ENCODE measurements at places on chromosomes 5 and 9.

- no peak for DNase-seq
These were observed 228.5 kb downstream of the MARCHF11 start for GRCh38 chr5:15951126-15951525.

DNA sequence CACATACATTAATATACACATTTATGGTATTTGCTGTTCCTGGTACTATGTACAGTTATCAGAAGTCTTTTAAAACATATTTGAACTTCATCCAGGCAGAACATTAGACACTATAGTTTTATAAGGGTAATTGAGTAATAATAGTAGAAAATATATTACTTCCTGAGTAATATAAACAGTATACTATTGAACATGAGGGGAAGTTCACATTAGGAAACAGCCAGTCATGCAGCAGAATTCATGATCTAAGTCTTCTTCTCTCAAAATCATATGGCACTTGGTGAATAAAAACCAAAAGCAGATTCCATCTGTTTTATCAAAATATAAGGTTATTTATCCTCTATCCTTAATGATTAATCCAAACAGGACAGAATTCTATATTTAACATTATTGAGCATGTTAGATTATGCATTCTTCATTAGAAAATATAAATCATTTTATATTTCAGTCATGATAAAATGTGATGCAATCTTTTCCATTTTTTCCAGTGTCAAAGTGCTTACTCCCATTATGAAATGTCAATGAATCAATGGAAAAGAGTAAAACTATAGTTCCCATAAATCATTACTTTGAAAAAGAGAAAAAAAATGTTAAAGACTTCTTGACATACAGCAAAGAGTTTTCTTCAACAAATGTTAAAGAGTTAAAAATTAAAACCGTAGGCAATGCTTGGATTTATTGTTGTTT, 584.3 kb upstream of the TUSC1 start:
- DNase-seq = no peak

DNA sequence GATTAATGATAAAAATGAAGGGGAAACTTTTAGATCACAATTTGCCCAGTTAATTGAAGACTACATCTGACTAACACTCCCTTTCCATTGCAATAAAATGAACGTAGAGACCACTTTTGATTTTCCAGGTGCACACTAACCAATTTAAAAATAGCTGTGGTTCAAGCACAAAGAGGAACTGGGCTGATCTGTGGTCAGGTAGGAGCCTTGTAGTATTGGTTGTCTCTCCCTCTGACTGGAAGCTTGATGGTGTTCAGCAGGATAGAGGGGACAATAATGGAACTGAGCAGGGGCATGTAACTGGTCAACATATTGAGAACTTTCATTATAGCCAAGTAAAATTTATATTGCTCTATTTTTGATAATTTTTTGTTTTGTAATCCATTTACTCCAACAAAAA, 886.8 kb upstream of the SEMA6A start:
- no peak for DNase-seq

DNA sequence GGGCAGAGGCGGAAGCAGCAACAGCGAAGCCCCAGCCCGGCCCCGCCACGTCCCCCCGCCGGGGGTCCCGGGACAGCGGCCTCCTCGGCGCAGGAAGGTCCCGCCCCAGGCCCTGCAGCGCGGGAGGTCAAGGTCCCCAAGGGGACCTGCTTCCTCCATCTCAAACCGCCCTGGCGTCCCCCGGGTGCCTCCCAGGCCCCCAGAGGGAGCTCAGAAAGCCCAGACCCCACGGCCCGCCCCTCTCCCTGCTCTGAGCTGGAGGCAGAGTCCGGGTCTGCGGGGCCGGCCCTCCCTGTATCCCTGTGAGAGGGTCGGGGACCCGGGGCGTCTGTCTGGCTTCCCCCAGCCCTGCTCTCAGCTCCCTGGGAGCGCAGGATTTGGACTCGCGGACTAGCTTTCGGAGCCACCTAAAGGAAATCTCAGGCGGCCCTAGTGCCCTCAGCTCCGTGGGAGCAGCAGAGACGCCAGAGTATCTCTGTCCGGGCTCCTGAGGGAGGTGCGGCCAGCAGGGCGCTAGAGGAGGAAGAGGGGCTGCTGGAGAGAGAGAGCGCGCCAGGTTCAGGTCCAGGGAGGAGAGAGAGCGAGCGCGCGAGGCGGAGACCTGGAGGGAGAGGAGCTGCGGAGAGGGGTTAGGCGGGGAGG, 30.7 kb downstream of the EXOC3 start:
- no peak for DNase-seq

DNA sequence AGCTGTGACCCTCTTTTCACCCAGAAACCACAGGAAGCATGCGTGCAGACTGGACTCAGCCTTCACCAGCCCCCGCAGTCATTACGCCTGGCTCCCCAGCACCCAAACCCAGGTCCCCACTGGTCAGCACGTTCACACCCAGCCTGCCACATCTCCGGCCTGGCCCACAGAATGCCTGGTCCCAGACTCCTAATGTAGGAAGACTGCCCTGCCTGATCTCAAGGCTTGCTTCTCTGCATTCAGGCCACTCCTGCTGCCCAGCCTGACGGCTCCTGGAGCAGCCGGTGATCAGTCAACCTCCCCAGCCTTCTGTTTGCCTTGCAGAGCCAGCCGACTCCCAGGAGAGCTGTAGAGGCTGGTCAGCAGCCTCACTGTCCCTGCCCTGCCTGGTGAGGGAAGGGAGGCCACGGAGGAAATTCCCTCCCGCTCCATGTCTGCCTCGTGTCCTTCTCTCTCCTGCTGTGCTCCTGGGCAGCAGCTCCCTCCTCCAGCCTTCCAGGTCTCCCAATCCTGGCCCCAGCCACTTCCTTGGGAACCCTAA, 25.4 kb downstream of the ADAMTS2 start:
- DNase-seq = no peak

- DNase-seq = no peak
These were observed 15.1 kb upstream of the TRIM36 start for GRCh38 chr5:115184770-115185169.

DNA sequence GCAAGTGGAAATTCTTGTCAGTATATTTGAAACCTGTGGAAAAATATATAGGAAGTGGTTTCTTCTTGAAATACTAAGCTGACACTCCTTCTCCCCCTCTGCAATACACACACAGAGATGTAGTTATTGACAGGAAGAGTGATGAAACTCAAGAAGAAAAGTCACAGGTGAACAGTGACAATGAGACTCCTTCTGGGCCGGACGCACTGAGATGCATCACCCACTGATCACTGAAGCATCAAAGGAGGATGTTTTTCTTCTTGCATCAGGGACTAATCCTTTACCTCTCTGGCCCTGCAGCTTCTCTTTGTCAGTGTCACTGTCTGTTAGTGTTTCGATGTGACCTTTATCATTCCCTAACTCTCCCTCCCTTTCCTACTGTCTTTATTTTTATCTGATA, 1864.2 kb upstream of the C9orf72 start:
- DNase-seq = no peak

GRCh38 chr9:7921545-7922197, 122.1 kb upstream of the DMAC1 start:
- DNase-seq = no peak
